GM12865 (cell line): ENCODE measurements at places on chromosomes 12 and 14.

GRCh38 chr12:108833757-108834472 is 23.5 kb downstream of the SSH1 start:
- DNase-seq: no peak

GRCh38 chr14:89564286-89564957 is 147.4 kb upstream of the FOXN3 start:
- peak; percentile 4 for DNase-seq

DNA sequence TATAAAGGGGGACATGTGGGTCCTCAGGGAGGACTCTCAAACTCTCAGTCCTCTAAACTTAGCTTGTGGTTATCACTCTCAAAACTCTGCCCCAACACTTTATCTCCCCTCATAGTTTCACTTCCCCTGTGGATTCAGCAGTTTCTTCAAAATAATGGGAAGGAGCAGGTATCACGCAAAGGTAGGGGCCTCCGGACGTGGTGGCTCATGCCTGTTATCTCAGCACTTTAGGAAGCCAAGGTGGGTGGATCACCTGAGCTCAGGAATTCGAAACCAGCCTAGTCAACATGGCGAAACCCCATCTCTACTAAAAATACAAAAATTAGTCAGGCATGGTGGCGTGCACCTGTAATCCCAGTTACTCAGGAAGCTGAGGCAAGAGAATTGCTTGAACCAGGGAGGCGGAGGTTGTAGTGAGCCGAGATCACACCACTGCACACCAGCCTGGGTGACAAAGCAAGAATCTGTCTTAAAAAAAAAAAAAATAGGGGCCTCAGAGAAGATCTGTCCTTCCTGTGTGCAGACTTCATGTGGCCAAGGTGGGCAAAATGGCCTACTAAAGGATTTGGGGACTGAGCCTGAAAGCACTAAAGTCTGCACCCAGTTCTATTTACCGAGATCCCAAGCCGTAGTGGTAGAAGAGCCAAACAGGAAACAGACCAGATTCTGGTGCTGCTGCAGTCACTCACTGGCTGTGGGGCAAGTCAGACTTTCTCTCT is 6.4 kb downstream of the ITGB7 start:
- DNase-seq: peak; percentile 88

DNA sequence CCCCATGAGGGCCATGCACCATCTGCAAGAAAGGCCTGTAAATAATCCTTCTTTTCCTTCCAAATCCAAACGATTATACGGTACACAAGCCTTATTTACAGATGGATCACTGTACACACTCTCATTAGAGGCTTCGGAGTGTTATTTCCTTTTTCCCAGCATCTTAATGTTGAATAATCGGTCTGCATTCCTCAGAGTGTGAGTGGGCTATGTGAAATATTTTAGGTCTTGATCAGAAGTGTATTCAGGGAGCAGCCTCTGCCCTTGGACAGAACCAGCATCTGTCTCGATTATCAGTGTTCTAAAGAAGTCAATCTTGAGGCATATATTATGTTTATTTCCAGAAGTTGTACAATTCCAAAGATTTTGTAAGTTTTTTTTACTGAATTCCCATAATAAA is 340.6 kb downstream of the SEC23A start:
- DNase-seq: no peak

DNA sequence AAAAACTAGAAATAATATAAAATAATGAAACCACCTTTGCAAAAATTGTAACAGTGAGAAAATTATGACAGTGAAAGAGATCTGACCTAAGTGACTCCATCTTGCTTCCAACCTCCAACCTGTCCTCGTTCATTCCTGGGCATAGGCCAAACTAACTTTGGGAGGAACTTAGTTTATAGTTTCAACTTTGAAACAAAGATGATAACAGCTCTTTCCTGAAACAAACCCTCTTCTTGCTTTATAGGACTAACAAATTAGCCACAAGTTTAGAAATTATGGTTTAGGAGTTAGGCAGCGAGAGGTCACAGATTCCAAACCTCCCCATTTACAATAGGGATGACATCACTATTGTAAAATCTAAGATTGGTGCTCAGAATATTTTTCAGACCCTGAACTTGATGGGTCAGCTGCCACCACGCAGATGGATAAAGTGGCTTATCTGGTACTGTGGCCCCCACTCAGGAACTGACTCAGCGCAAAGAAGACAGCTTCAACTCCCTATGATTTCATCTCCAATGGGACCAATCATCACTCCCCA is 32.8 kb upstream of the OR10AD1 start:
- DNase-seq: no peak

GRCh38 chr12:13339538-13339937 is 143.0 kb downstream of the EMP1 start:
- no peak for DNase-seq

GRCh38 chr12:11658791-11659190 is 9.3 kb downstream of the ETV6 start:
- no peak for DNase-seq

- DNase-seq: no peak
These were observed 10.5 kb upstream of the NUAK1 start for GRCh38 chr12:106149096-106149784.

DNA sequence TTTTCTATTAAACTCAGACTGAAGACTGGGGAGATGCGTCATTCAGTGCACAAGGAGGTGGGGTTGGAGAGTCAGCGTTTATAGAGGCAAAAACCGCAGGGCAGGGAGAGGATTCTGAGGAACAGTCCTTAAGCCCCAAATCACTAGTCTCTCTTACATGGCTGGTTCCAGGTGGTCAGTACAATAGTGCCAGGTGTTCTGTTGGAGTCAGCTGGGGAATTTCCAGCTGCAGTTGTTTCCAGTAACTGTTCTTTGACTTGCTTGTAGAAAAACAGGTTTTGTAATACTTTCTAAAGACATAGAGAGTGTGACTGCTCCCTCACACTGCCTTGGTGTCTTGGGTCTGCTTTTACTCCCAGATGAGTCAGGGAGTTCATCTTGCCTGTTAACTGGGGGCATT is 192.2 kb downstream of the TMTC3 start:
- DNase-seq: peak; percentile 67

DNA sequence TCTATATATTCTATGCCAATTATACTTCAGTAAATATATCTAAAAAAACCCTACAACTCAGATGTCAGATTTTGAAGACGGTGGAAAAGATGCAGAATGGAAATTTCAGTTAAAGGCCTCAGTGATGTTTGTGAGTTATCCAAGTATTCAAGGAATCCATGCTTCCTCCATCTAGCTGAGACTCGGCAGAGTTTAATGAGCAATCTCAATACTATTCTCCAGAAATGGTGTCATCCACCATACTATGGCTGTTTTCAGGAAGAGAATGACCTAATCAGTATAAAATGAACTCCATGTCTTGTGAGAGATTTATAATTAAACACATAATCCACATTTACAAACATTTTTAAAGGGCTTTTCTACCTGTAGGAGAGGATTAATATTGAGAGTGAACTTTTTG is 66.0 kb downstream of the KLHL28 start:
- DNase-seq: no peak

GRCh38 chr14:20093442-20093841 is 17.1 kb upstream of the OR4K17 start:
- no peak for DNase-seq
